ENCODE measurements at places on chromosomes 13 and 19. TPM values are rescaled to one million over a fixed set of nuclear protein-coding genes. Genes with fewer than 3 reads are reported as not detected.

DNA sequence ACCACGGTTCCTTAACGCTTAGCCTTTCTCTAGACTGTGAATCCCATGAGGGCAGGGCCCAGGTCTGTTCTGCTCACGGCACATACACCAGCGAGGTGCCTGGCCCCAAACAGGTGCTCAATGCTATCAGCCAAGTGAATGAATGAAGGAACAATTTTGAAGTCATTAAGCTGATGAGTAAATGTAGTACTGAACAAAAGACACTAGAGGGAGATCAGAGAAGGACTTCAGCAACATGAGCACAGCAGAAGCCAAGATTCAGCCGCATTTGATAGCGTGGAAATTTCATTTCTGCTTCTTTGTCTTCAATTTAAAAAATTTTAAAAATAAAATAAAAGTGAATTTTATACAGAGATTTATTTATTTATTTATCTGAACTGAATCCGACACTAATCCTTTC lies 20.1 kb upstream of the MYO16 start:
- DNase-seq, result no peak

MBD3L2 gene
- total RNA-seq, result not detected

DNA sequence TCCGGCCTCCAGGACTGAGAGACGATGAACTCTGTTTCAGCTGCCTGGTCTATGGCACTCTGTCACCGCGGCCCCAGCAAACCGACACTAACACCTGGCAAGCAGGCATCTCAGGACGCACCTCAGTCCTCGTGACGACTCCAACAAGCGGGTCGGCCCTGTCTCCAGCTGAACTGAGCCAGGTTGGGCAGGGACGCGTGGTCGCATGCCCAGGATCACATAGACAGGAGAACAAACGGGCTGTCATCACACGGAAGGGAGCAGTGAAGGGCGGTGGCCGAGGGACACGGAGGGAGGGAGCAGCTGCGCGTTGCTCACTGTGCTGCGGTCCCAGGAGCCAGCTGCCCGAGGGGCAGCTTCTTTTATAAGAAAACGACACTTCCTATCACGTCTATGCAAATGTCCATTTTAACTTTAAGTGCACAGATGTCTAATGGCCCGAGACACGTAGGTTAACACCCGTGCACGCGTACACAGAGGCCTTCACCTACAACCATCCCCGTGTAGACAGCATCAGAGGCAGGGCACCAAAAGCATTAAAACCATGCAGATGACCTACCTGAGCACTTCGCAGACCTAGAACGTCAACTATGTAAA lies 8.9 kb downstream of the SGTA start:
- no peak for DNase-seq

GRCh38 chr19:20964798-20965197 lies 41.7 kb downstream of the ZNF85 start:
- DNase-seq, result no peak

- no peak for DNase-seq
These were observed 110.4 kb downstream of the RAB20 start for GRCh38 chr13:110450941-110451730.

DNA sequence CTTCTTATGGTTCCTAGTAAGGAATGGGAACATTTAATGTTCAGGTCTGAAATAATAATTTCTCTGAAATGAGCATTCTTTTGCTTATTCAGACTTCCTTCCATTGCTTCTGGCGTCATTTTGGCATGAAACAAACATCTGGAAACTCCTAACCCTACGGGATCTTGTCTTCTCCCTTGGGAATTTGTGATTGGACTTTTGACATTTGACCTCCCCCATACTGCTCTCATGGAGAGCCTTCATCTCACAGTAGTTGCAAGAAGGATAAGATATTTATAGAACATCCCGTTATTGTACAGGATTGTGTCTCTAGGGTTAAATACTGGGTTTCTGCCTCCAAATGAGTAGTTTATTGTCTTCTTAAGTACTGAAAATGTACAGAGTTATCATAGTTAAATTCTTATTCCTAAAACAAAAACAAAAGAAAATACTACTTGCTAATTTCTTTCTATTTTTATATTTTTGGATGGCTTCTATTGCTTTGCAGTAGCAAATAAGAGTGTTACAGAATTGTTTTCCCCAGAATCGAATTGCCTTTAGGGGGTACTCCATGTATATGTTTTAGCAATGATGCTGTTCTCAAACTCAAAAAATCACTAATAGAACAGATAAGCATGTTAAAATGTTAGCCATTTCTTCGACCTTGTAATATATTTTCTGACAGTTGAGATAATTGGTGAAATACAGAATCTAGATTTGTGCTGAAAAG lies 366.8 kb downstream of the DLEU7 start:
- DNase-seq, result no peak

GRCh38 chr13:99895444-99896368 lies 75.9 kb downstream of the ZIC5 start:
- peak; percentile 15 for DNase-seq

DNA sequence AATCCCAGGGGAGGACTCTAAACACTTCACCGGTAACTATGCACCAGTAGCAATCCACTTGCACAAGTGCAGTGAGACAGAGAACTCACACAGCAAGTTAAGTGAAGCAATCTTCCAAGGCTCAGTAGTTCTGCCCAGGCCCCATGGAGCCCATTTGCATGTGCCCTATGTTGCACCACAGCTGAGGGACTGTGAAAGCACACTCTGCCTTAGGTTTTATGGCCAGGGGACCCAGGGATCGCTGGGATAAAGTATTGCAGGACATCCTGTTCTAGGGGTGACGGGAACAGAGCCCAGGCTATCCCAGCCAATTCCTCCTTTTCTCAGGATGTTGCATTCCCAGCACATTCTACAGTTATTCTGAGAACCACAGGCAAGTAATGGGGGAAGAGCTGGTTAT lies 6.0 kb upstream of the AMER2 start:
- no peak for DNase-seq

- DNase-seq, result no peak
These were observed 380.2 kb downstream of the FGF9 start for GRCh38 chr13:22050951-22051563.

- DNase-seq, result no peak
These were observed 59.3 kb downstream of the ITGBL1 start for GRCh38 chr13:101511766-101512165.

- DNase-seq, result no peak
These were observed 306.1 kb downstream of the DCT start for GRCh38 chr13:94173312-94173854.

GRCh38 chr19:1862424-1863327 lies 703 bp downstream of the KLF16 start:
- peak; percentile 50 for DNase-seq

ZNF649 gene
- 5.5 TPM for total RNA-seq

DNA sequence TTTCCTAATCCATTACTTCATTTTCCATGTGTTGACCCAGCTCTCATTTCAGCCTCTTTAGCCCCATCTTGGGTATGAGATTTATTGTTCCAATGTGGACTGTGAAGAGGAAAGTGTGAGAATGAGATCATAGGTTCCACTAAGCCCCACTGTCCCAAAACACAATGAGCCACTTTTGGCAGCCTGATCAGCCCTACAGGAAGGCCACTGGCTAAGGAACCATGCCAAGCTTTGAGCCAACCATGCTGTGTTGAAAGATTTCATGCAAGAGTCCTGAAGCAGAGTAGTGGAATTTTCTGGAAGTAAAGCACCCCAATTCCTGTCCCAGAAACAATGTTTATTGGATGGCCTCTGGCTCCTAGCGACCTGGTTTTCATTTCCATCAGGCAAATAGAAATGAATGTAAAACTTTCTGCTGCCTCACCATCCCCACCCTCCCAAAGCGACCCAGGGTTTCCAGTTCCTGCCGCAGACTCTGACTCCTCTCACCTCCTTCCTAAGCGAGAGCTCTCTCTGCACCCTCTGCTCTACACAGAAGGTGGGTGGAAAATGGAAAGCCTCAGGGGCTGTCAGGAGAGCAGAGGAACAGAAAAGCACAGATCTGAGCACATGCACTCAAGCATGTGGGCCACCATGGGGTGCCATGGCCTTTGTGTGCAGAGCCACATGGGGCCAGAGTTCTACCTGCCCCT lies 73.1 kb downstream of the KCTD12 start:
- no peak for DNase-seq

GRCh38 chr19:40144151-40144550 lies 47.1 kb upstream of the MAP3K10 start:
- DNase-seq, result no peak

HSD17B14 gene
- total RNA-seq, result 4.6 TPM

DNA sequence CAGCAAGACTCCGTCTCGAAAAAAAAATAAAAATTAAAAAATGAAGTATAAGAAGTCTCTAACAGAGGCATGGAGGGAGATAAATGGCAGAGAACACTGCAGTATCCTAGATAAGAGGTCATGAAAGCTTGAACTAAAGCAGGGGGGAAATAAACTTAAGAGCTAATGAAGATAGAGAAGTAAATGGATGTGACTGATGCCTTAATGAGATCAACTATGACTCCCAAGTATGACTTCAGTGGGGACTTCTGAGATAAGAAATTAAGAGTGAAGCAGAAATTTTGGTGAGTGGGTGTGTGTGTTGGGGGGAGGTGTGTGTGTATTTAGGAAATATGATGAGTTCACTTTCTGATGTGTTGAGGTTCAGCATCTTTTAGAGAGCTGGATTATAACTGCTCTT lies 55.1 kb downstream of the DIAPH3 start:
- DNase-seq, result no peak

DNA sequence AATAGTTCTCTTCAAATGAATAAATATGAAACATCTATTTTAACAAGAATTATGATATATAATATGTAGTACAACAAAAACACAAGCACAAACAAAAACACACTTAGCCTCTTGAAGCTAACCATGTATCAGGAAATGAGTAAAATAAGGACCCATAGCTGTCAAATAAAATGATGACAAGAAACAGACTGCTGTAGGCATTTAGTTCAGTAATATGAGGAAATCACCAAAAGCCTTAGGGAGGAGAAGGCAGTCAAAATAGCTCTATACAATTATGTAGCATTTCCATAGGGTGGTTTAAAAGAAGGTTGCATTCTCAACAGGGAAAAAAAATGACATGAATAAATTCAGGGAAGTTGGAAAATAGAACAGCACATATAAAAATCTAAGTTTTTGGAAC lies 163.4 kb downstream of the PCDH20 start:
- no peak for DNase-seq

LILRA6 gene
- total RNA-seq, result 0.55 TPM

- no peak for DNase-seq
These were observed 2.8 kb downstream of the TYROBP start for GRCh38 chr19:35905178-35905727.

DNA sequence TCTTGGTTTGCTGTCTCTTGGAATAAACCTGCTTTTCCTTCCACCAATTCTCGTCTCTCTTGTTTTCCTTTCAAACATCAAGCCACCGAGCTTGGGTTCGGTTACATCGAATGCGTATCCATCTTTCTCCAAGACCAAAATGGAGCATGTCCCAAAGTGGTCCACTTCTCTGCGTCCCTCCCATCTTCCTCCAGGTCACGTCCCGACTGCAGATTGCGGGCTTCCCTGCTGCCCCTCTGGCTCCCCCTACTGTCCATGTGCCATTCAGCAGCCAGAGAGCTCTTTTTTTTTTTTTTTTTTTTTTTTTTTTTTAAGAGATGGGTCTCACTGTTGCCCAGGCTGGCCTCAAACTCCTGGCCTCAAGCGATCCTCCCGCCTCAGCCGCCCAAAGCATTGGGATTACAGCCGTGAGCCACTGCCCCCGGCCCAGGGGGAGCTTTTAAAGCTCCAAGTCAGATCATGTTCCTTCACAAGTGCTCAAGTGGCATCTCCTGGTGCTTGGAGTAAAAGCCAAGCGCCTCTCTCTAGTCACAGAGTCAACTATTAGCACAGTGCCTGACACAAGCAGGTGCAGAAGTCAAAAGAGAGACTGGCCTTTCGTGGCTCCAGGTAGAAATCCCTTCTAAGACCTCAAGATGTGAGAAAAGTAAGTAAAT lies 10.0 kb downstream of the COL5A3 start:
- DNase-seq, result peak; percentile 78

DNA sequence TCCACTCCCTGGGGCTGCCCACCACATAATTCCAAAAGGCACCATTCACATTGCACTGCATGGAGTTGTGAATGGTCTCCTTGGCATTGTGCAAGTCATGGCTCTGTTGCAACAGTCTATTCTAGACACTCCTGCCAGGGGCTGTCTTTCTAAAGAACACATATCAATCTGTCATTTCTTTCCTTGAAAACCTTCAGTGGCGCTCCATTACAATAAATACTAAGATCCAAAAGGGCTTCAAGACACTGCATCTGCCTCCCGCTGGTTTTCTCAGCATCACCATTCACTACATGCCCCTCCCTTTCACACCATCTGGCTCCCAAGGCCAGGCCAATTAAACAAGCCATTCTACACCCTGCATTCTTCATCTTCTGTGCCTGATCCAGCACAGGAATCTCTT lies 32.2 kb upstream of the TM9SF2 start:
- no peak for DNase-seq

GRCh38 chr19:50548191-50549058 lies 19.8 kb downstream of the LRRC4B start:
- DNase-seq, result no peak

TMEM255B gene
- 1.9 TPM for total RNA-seq

GRCh38 chr13:98693756-98694155 lies 58.7 kb downstream of the SLC15A1 start:
- no peak for DNase-seq

DNA sequence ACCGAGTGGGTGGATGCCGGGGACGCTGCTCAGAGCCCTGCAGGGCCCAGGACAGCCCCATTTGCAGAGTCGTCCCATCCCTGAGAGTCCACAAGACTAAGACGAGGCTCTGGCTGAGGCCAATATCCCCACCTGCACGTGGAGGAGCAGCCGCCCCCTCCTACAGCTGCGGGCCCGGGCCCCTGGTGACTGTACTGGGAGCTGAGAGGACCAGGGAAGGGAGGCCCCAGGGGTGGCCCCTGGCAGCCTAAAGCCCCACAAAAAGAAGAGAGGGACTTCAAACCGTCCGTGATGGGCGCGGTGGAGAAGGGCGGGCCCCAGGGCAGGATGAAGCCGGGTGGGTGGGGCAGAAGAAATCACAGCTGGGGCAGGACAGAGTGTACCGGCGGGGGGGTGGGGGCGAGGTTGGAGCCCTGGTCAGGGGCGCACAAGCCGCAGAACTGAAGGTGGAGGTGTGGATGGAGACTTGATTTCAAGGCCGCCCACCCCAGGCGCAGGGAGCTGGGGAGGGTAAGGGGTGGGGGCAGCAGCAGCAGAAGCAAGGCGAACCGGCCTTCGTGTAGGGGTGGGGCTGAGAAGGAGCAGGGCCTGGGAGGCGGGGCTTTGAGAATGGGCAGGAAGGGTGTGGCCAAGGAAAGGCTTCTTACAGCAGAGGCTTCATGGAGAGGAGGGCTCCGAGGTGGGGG lies 12.9 kb downstream of the CFD start:
- DNase-seq, result peak; percentile 90

DNA sequence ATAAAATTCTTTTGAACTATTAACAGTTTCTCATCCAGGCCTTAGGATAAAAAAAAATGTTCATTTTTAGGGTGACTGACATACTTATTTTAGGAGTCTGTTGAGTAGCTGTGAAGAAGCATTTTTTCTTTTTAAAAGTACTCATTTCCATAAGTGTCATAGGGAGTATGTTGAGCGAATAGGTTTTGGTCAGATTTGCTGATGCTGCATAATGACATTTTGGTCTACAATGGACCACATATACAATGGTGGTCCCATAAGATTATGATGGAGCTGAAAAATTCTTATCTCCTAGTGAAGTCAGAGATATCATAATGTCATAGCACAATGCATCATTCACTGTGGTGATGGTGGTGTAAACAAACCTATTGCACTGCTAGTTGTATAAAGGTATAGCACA lies 17.4 kb downstream of the NBEA start:
- no peak for DNase-seq

GRCh38 chr19:8639821-8640401 lies 9.5 kb downstream of the NFILZ start:
- no peak for DNase-seq

- DNase-seq, result no peak
These were observed 68.6 kb upstream of the FGF14 start for GRCh38 chr13:102470283-102470917.

GRCh38 chr19:54154603-54155345 lies 4.7 kb downstream of the LENG1 start:
- DNase-seq, result no peak

Measured in left colon (tissue), 2 donors.